Activated CD4-positive, alpha-beta T cell treated with anti-CD3 and anti-CD28 coated beads for 24 hours (primary cell): ENCODE measurements at places on chromosomes 11 and 22.

- DNase-seq: no peak
Observed at GRCh38 chr22:46846150-46846831, 83.8 kb downstream of the TBC1D22A start.

- DNase-seq: no peak
Observed at GRCh38 chr11:100855466-100856067, 168.5 kb downstream of the ARHGAP42 start.

GRCh38 chr11:71987521-71987920, 11.2 kb upstream of the IL18BP start:
- no peak for DNase-seq

- no peak for DNase-seq
Observed at GRCh38 chr11:45500451-45500850, 165.0 kb downstream of the CHST1 start.

- DNase-seq: peak; percentile 38
Observed at GRCh38 chr11:15101072-15101709, 13.5 kb upstream of the INSC start.

DNA sequence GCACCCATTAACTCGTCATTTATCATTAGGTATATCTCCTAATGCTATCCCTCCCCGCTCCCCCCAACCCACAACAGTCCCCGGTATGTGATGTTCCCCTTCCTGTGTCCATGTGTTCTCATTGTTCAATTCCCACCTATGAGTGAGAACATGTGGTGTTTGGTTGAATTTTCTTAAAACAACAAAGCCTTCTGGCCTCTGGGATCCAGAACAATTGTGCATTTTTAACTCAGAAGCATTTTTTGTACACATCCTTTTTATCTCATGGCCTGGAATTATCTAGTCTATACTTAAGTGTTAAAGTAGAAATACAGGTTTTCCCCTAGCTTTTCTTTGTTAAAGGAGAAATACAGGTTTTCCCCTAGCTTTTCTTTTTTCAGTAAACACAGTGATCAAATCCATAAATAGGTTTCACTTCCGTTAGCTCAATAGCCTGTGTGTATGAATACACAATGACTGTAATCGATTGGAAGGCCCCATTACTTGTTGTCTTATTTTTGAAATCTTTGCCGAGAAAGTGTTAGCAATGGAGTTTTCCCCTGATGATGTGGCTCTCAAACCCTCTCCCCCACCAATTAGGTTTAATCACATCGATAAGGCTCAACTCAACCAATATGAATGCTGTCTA, 125.6 kb upstream of the PITPNB start:
- no peak for DNase-seq

- DNase-seq: no peak
Observed at GRCh38 chr22:39933741-39934140, 26.5 kb upstream of the TMA7B start.

DNA sequence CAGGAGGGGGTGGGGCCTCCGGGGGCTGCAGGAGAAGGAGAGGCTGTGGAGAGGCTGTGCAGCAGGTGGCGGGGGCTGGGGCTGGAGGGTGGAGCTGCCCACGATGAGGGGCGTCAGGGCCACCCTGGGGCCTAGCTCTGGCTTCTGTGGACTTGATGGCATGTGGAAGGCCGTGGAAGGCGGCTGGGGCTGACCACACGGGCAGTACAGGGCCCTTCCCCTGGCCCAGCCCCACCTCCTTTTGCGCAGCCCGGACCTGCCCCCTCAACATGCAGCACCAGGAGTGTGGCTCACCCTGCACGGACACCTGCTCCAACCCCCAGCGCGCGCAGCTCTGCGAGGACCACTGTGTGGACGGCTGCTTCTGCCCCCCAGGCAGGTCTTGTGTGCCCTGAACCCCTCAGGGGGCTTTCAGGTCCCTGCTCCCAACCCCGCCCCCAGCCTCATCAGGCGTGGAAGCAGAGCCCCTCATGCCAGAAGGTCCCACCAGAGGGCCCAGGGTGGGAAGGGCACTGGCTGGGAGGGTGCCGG, 6.1 kb downstream of the MUC5B start:
- DNase-seq: no peak

DNA sequence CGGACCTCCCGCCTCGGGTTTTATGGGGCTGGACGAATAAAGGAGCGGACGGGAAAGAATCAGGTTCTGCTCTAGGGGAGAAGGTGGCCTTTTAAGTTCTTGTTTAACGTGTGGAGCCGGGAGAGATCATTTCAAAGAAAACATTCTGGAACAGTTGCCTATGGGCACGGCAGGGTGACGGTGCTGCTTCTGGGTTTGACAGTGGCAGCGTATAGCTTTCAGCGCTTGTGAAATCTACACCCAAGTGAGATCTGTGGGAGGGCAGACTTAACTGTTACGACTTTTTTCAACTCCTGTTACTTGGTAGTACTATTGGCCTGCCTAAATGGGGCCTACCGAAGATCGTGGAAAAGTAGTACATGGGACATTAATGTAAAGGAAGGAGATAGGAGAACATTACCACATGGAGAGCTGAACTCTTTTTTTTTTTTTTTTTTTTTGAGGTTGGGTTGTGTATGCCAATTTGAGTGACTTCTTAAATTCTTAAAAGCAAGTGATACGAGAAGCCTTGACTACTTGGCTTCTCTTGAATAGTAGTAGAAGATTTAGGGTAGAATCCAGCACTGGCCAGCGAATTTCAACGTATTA, 743 bp downstream of the USP47 start:
- peak; percentile 27 for DNase-seq

DNA sequence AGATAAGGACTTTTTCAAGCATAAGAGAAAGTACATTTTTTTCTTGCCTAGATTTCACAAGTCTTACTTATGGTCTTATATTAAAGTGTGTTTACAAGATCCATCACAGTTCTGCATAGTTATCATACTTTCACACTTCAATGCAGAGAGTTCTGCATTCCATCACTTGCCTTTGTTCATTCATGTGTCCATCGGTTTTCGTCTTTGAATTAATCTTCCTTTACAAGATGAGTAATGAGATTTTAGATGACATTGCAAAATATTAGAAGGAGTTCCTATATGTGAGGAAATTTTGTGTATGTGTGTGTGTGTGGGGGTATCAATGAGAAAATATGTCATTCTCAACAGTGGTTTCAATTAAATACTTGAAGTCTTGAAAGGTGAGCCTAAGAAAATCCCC, 98.1 kb upstream of the GUCY1A2 start:
- DNase-seq: no peak

- DNase-seq: no peak
Observed at GRCh38 chr11:73367482-73368024, 8.6 kb upstream of the RELT start.

DNA sequence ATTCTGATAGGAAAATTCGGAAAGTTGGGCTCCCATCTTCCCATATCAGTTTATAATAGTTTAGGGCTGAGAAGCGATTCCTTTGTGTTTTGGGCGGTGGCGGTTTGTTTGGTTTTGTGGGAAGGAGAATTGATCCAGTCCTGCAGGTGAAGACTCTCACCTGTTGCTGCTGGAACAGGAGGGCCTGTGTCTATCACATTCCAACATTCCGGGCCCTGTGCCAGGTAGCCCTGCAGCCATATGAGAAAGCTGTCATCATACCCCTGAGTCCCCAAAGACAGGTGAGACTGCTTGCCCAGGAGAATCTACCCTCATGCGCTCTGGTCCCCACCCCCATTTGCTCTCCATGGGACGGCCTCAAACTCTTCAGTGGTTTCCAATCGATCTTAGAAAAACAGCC, 62.1 kb downstream of the TRAF6 start:
- no peak for DNase-seq

DNA sequence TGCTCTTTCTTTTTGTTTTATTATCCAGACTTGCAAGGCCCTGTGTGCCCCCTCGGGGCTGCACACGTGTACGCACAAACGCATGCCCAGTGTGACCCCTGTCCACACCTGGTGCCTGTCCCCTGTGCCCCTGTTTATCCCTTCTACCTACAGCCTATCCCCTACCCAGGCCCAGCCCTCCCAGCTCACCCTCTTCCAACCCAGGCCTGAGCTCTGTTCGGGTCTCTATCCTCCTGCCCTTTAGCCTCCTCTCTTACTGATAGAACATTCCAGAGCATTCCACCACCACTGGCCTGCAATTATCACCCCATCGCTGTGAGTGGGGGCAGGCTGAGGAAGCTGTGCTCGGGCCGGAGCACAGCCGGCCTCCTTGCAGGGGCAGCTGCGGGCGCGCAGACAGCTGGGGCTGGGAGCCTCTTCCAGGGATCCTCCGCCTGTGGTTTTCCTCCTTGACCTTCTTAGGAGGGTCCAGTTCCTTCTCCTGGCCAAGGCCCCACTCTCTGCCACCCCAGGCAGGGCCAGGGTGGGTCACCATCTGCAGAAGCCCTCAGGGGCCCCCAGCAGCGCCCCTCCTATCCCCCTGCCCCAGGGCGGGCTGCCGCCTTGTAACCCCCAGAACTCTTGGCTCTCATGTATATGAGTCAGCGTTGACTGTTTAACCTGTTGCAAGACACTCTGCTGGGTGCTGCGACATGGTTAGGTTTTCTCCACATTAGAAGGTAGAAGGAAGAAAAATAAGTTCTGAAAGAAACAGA, 41.8 kb upstream of the KCNQ1OT1 start:
- DNase-seq: no peak

DNA sequence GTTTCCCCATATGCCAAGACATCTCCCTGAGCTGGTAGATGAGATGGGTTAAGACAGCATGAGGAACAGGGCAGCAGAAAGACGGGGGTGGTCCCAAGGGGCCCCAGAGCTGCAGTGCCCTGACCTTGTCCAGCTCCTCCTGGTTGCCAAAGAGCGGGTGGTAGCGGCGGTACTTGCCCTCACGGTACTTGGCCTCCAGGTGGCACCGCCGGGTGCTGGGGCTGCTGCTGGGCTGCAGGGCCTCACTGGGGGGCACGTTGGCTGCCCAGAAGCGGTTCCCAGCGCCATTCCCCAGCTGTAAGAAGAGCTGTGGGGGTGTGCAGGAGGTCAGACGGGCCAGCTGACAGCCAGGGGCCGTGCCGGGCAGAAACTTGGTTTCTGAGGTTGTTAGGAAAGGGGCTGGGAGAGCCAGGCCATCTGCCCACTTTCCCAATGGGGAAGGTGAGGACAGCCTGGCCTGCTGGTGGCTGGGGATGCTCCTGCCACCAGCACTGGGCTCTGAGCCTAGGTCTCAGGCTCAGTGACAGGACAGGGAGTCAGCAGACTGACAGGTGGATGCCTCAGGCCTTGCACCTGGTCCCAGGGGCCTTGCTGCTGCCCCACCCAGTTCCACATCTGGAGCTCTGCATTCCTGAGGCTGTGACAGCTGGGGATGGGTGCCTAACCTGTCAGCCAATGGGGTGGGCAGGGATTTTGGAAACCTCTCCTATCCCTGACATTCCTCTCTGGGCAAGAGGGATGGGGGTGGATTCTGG, 30.0 kb upstream of the PDE2A start:
- no peak for DNase-seq

GRCh38 chr11:10410106-10410843, 44.8 kb upstream of the AMPD3 start:
- DNase-seq: no peak

GRCh38 chr11:1082728-1083620, 8.3 kb downstream of the MUC2 start:
- no peak for DNase-seq

DNA sequence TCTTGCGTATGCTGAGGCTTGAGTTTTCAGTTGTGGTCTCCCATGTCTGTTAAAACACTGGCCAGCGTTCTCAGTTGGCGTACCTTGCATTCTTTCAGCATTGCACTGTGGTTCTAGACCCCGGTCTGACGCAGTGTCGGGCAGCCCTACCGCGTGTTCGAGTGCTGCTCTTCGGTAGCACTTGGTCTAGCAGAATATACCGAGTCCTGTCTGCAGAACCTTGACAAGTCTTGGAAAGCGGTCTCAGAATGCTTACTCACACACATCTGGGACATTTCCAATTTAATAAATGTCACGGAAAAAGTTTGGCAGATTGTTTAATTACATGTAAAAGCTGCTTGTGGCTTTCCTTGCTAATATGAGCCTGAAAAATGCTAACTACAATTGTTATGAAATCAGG, 32.6 kb downstream of the PPFIA1 start:
- no peak for DNase-seq

DNA sequence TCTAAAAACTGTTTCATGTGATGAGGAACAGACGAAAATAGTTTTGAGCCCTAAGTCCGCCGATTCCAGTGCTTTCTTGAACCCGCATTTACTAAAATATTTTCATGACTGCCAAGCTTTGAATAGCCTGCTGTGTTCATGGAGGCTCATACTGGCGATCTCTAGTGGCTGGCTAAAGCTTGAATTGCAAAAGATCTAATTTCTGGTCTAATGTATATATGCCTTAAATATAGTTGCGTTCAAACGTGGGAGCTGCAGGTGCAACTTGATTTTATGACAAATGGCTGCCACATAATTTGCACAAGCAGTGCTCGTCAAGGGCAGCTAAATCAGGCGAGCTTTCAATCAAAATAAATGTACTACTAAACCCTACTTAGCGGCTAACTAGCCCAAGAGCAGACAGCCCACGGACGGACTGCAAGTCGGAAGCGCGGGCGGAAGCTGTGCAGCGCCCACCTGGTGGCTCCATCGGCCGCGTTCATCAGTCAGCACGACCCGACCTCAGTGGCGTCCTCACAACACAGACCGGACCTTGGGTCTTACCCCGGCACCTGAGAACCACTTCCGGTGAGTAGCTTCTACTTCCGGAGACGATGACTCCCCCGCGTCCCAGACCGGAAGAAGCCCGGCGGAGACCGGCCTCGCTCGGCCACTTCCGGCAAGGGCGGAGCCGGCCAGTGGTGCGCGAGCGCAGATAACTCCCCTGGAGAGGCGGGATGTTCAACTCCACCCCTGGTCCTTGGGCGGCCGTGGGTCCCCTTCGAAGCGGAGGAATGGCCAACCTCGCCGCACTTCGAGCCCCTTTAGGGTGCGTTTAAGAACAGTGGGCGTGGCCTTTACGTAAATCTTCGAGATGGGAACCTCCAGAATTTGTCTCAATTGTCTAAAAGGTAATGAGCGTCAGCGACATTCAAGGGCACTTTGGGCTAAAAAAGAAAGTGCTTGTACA, 6.1 kb downstream of the RPL27A start:
- DNase-seq: peak; percentile 79

DNA sequence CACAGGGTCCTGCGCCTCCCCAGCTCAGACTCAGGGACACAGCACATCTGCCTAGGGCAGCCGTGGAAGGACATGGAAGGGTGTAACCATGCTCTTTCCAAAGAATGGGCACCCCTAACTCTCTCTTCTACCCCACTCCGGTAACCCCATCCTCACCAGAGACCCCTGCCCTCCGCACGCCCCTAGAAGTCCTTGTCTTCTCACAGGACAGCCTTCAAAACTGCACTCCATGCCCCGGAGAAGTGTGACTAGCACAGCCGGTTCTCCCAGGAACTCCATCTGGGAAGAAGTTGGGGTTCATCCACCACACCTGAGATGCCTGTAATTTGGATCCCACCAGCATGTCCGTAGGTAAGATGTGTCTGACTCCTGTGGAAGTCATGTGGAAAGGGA, 25.0 kb downstream of the P2RY2 start:
- DNase-seq: no peak

GRCh38 chr11:64659417-64660144, 63.4 kb downstream of the NRXN2 start:
- no peak for DNase-seq

DNA sequence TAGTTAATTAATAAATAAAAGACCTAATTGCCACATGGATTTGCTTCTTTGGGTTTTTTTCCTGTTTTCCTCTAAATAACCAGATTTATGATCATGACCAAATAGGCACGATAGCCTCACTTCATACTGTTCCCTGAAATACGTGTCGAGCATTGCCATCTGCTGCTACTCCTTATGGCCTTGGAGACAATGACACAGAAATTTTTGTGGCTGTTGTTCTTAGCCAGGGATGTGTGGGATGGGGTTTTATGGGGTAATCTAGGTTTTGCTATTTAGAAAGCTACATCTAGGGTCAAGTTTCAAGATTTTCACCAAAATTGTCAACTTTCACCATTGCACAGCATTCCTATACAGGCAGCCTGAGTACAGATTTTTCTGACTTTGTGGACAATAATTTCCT, 145.2 kb downstream of the DBX1 start:
- DNase-seq: no peak

- no peak for DNase-seq
Observed at GRCh38 chr11:120219232-120219937, 8.6 kb downstream of the OAF start.
